ENCODE measurements at places on chromosomes 6 and 20. TPM values are rescaled to one million over a fixed set of nuclear protein-coding genes. Genes with fewer than 3 reads are reported as not detected.
A peak's percentile ranks its signal among the peaks of the same experiment; 100 is the strongest.

MEI4 gene
- not detected for total RNA-seq

REPS1 gene
- total RNA-seq, result 39.2 TPM

FAM83C gene
- not detected for total RNA-seq

WFDC12 gene
- not detected for total RNA-seq

DNA sequence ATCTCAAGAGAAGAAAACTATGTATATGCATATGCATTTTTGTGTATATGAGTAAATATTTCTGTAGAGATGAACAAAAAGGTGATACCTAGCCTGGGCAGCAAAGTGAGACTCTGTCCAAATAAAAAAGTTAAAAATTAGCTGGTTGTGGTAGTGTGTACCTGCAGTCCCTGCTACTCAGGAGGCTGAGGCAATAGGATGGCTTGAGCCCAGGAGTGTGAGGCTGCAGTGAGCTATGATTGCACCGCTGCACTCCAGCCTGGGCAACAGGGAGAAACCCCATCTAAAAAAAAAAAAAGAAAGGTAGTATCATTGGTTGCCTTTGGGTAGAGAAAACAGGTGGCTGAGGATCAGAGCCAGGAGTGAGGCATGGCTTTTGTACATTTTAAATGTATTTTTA is 50.9 kb downstream of the KLHL31 start:
- no peak for DNase-seq

- DNase-seq, result peak; percentile 32
These were observed 102.6 kb downstream of the PERP start for GRCh38 chr6:138004430-138005287.

GRCh38 chr20:33460711-33461110 is 17.1 kb upstream of the SNTA1 start:
- DNase-seq, result no peak

DNA sequence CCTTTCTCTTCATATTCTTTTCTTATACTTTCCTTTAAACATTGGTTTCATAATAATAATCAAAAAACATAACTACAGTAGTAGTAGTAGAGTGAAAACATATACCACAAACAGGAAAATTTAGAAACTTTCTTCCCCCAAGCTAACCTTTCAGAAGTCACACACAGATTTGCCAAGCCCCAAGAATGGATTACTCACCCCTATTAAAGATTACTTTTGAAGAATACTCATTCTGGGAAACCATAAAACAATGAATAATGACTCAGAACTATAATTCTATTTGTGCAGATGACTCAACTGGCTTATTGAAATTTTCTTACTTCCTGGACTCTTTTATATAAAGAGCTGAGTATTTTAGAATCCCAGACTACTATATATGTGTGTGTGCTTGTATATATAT is 119.4 kb upstream of the GJE1 start:
- no peak for DNase-seq

- DNase-seq, result no peak
These were observed 100.9 kb downstream of the TMEM242 start for GRCh38 chr6:157222201-157222981.

GRCh38 chr20:52963131-52963530 is 9.0 kb upstream of the TSHZ2 start:
- no peak for DNase-seq

GRCh38 chr20:48238326-48238725 is 453.0 kb upstream of the SULF2 start:
- DNase-seq, result no peak

- DNase-seq, result no peak
These were observed 12.0 kb upstream of the GRM4 start for GRCh38 chr6:34157851-34158250.

GRCh38 chr6:21000331-21000801 is 466.1 kb downstream of the CDKAL1 start:
- no peak for DNase-seq

GRCh38 chr20:62305149-62305764 is 2.5 kb downstream of the ADRM1 start:
- DNase-seq, result no peak

DNA sequence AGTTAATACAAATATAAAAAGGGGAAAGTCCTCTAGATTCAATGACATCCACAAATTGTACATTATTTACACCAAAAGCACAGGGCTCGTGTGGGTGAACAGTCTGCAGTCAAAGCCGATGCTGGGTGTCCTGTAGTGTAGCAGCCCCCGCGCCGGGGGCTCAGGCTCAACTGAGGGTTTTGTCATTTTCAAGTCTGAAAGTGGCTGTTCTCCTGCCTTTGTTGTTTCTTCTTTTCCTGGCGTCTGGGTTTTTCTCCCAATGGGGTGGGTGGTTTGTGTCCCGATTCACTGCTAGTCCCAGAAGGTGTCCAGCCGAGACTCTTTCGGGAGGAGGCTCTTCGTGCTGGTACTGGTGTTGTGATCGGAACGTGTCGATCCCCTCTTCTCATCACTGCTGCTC is 146.0 kb downstream of the ZMYND8 start:
- no peak for DNase-seq

DNA sequence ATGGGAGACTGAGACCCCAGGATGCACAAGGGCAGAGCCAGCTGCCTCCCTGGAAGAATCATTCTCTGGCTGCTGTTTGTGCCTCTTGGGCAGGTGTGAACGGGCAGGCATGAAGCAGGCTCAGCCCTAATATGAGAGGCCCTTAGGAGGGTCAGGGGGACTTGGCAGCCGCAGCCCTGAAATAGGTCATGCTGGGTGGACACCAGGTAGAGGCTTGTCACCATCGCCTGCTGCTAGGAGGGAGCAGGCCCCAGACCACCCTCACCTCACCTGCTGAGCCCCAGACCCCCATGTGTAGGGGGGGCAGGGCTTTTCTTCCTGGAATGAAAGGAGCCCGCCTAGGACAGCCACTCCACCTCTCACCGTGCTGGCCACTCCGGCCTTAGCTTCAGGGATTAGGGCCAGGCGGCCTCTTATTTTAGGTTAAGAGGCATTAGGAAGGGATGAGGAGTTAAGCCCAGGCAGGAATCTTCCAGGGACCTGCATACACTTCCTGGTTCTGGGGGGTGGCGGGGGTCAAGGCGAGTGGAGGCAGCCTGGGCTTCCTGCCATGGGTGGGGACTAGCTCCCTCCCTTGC is 92.4 kb downstream of the ASXL1 start:
- no peak for DNase-seq

Measured in activated CD8-positive, alpha-beta T cell treated with anti-CD3 and anti-CD28 coated beads, Interleukin-2, amount 10 ng/mL, durations not matched to agents 7 days and 5 days (primary cell).